Stimulated activated CD4-positive, alpha-beta T cell treated with anti-CD3 and anti-CD28 coated beads, Interleukin-15, amount 100 ng/mL, for 1 hour (primary cell): ENCODE measurements at places on chromosomes 6 and 20.

DNA sequence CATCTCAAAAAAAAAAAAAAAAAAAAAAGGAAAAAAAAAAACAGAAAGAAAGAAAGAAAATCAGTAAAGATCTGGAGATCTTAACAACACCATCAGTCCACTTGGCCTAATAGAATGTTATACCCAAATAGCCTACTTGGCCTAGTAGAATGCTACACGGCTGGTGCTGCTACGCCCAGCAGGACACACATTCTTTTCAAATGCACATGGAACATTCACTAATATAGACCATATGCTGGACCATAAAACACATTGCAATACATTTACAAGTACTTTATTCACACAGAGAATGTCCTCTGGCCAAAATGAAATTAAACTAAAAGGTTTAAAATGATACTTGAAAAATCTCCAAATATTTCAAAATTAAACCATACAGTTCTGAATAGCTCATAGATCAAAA is 80.0 kb upstream of the TNFAIP3 start:
- DNase-seq: no peak

- DNase-seq: no peak
These were observed 313.0 kb upstream of the AGPAT4 start for GRCh38 chr6:161586887-161587286.

DNA sequence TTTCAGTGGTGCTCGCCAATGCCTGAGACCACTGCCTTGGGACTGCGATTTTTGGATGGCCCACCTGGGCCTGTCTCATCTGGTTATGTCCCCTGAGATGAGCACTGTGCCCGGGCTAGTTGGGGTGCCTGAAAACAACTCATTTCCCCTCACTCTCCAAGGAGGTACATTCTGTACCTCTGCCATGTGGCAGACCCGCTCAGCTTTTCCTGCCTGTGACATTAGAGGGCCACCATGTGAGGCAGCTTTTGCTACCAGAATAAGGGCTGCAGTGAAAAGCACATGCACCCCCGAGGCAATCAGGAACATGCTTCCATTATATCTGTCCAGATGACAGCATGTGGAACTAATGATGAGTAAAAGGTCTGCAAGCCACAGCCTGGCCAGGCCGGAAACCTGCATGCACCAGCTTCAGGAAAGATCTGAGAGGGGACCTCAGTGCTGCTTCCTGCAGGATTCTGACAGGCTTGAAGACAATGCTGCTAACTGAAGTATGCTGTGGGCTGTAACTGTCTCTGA is 11.3 kb upstream of the SRSF6 start:
- no peak for DNase-seq

GRCh38 chr6:156060013-156060412 is 604.4 kb upstream of the NOX3 start:
- DNase-seq: no peak

GRCh38 chr6:36333171-36333895 is 3.4 kb downstream of the BNIP5 start:
- DNase-seq: no peak

DNA sequence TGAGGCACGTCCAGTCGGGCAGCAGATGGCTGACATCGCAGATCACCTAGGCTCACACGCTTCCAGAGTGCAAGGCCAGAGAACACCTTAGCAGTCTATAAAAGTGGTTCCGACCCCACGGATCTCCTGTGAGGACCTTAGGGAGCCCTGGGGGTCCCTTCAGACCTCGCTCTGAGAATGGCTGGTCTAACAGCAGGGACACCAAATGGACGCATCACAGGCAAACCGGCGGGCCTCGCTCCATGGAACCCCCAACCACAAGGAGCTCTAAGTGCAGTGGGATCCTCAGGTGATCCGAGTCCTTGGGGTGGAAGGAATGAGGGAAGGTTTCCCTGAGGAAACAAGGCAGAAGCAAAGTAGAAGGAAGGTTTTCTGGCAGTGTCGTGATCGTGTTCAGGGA is 135.4 kb downstream of the SMOC2 start:
- DNase-seq: no peak

- DNase-seq: no peak
These were observed 17.8 kb upstream of the COL19A1 start for GRCh38 chr6:69848552-69848951.

DNA sequence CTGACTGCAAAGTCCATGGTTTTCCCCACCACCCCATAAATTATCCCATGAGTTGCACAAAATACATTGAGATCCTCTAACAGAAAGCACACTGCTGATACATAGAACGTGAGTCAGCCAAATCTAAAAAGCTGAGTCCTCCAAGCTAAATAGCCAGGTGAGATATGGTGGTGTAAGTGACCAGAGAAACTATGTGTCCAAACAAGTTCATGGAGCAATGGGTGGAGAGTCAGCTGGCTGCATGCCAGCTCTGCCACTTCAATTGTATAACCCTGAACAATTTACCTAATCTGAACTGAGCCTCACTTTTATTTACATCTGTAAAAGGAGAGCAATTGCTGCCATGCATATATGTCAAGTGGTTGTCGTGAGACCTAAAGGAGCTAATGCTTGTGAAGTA is 9.7 kb downstream of the SNAP25 start:
- no peak for DNase-seq

GRCh38 chr6:13165502-13166172 is 162.7 kb downstream of the TBC1D7 start:
- no peak for DNase-seq

DNA sequence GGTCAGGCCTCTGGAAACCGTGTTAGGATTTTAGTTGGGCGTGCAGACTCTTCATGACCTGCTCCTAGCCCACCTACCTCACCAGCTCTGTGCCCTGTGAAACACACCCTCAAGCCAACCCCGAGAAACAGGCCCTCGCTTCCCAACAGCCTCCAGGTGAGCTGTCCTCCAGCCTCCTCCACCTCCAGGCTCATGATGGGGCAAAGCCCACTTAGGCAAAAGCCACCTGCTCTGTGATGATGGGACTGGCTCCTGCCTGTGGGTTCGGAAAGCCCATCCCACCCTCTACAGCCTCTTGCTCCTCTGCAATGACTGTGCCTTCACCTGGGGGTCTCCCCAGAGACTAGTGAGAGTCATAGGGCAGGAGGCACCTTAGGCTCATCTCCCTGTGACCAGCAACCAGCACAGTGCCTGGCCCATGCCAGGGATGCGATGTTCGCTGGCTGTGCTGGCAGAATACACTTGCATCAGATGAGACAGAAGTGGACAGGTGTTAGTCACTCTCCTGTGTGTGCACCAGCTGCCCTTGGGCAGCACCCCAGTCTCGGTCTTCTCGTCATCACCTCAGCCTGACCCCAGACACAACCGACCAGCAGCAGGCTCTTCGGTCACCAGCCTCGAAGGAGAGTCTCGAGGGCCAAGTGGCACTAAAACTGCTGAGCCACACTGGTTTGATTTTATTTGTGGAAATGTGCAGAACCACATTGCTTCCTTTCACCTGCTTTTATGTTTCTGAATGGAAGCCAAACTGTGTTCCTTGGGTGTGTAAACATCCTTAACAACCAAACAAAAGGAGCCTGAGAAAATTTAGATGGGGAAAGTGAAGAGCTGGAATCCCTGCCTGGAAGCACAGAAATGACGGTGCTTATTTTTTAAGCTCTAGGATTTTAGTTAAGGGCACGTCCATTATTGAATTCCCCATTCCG is 10.7 kb downstream of the PXDC1 start:
- no peak for DNase-seq

GRCh38 chr6:50141100-50141499 is 91.4 kb upstream of the DEFB112 start:
- DNase-seq: no peak

GRCh38 chr6:119148098-119148824 is 69.8 kb upstream of the FAM184A start:
- DNase-seq: no peak

GRCh38 chr6:54404791-54405190 is 96.5 kb downstream of the TINAG start:
- no peak for DNase-seq

DNA sequence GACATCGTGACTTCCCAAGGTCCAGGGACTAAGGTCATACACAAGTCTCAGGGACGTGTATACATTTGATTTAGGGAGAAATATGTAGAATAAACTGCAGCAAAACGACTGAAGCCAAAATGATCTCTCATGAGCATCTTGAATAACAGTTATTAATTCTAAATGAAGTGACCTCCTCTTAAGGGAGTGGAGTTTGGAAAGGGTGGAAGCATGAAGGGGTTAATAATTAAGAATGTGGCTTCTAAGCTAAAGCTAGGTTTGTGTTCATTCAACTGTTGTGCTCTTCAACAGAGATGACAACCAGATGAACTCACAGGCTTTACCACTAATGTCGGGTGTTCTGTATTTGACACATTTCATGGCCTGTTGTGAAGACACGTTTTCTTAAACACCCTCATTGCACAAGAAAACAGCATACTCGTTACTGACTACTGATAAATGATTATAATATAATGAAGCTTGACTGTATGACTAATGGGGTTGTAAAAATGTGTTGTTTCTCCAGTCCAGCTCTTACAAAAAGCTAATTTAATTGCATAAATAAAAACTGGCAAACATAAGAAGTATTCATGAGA is 1.5 kb downstream of the PPP1R14C start:
- DNase-seq: no peak

- DNase-seq: no peak
These were observed 31.0 kb downstream of the ADAT2 start for GRCh38 chr6:143419526-143419925.

DNA sequence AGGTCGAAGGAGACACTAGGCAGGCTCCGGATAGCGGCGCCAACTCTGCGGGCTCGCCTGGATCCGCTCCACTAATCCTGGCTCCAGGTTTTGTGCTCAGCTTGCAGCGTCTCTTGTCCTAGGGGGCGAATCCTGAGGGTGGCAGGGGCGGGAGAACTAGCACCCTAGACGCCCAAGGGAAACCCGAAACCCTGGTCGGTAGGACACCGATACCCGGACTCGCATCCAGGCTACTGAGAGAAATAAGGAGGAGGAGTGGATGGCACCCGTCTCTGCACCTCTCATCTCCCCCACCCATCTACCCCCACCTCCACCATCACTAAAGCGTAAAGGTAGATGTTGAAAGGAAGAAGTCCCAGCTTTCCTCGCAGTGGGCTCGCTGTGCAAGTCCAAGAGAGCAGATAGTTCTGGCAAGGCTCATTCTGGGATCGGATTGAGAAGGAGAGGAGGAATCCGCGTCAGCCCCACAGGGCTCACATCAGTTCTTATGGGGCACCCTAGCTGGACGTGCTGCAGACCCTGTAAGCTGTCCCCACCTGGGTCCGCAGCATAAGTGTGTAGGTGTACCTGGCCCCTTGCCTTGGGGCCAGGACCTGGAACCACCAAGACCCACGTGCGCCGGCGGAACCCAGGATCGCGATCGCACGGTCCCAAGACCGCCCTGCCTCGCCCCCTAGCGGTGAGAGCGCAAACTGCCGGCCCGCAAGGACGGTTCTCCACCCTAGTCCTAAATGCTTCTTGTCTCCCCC is 6.9 kb downstream of the SLC32A1 start:
- peak; percentile 74 for DNase-seq

DNA sequence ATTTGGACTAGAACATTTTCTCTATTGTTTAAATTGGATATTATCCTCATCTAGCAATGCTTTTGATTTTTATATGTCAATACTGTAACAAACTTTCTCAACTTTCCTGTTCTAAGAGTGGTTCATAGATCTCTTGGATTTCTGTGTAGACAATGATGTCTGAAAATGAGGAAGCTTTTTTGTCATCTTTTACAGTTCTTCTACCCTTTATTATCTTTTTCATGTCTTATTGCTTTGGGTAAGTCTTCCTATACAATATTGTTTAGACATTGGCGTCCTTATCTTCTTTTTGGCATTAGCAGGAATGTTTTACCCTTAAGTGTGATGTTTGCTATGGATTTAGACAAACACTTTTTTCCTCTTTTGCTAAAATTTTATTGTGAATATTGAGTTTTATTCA is 91.5 kb upstream of the MTHFD1L start:
- DNase-seq: no peak

GRCh38 chr20:15339264-15339663 is 1001.9 kb upstream of the FLRT3 start:
- DNase-seq: no peak

- DNase-seq: no peak
These were observed 141.4 kb downstream of the CD83 start for GRCh38 chr6:14258695-14259593.

GRCh38 chr6:126945150-126945685 is 173.3 kb upstream of the RSPO3 start:
- DNase-seq: no peak

DNA sequence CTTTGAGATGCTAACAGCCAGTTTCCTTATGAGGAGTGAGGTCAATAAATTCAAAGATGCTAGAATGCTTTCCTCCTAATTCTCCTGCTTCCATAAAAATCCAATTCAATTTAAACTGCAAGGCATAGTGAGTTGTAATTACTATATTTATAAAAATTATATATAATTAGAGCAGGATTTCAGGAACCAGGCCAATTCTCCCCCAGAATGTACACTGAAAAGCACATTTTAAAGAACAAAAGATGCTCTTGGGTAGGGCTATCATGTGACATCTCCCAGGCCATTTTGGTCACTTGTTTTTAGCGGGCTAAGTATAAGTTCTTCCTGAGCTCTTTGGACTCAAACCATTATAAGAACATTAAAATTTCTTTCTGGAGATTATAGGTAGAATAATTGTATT is 195.7 kb upstream of the KCNG1 start:
- no peak for DNase-seq

- no peak for DNase-seq
These were observed 12.4 kb upstream of the F13A1 start for GRCh38 chr6:6332811-6333244.

DNA sequence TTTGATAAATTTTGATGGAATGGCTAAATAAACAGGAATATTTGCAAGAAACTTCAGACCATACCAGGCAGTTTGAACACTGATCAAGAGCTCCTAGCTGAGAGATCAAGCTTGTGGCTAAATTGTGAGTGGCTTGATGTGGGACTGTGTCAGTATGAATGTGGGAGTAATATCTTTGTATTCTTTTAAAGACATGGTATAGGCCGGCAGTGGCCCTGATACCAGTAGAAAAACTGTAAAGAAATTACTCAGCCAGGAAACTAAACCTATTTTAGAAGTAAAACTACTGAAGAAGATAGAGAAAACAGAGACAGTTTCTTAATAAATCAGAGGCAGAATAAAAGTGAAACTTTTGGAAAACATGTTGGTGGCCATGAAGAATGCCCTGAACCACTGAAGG is 608.4 kb upstream of the SYNCRIP start:
- DNase-seq: no peak

GRCh38 chr6:114735025-114735735 is 392.4 kb upstream of the HS3ST5 start:
- no peak for DNase-seq

DNA sequence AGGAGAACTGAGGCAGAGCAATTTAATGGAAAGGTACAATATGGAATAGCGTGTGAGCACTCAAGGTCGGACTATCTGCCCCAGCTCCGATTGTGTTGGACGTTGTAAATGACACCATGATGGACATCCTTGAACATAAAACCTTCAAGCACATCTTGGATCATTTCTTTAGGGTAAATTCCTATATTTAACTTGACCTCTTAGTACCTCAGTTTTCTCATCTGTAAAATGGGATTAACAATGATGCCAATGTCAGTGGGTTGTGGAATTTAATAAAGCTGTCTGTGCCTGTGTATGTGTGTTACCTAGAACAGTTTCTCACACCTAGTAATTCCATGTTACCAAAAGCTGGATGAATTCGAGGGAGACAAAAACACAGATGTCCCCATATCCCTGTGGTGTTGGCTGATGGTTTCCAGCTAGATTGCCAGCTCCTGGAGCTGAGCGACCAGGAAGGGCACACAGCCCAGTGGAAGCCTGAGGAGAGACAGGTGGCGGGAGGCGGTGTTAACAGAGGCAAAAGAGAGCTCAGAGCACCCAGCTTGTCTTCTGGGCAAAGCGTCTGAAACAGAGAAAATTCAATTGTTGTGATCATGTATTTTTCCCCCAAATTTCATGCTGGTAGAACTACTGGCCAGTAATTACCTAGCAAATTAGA is 32.6 kb downstream of the MDFI start:
- DNase-seq: no peak

GRCh38 chr6:96816301-96816817 is 20.9 kb downstream of the GPR63 start:
- DNase-seq: no peak
